NCI-H1694 (cell line): ENCODE measurements at places on chromosomes 11 and 22.

GRCh38 chr22:39256186-39256552 lies 11.4 kb upstream of the PDGFB start:
- DNase-seq: no peak

DNA sequence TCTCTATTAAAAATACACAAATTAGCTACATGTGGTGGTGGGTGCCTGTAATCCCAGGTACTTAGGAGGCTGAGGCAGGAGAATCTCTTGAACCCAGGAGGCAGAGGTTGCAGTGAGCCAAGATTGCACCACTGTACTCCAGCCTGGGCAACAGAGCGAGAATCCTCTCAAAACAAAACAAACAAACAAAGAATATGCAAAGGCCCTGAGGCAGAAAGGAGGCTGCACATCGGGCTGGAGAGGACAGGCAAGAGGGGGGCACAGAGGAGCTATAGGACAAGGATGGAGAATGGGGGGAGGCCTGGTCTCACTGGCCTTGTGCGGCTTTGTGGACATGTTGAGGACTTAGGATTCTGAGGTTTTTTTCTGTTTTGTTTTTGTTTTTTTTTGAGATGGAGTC lies 8.4 kb downstream of the TRIOBP start:
- no peak for DNase-seq

DNA sequence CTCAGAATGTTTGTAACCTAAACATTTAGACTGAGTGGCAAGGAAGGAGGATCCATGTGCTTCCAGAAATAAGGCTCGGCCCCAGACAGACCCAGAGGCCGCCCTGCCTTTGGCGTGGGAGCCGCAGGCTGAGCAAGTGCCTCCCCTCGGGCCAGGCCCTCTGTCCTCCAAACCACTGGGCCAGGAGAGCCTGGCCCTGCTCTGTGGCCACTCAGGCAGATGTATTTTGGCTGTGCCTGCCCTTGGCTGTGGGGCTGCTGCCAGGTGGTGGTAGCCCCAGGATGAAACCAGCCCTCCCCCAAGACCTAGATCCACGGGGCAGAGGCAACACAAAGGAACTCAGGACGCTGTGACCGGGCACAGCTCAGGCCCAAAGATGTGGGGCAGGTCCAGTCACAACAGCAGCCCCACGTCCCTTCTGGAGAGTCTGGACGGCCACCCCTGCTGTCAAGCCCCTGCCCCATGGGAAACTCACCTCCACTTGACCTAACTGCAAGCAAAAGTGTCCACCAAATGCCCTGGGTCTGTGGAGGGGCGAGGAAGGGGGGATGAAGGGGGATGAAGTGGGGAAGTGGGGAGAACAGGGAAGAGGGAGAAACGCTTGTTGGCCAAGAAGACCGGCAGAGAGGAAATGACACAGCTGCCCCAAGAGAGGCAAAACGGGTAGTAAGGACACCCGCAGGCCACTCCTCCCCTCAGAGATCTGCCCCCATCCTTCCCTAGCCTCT lies 24.0 kb downstream of the PISD start:
- no peak for DNase-seq

DNA sequence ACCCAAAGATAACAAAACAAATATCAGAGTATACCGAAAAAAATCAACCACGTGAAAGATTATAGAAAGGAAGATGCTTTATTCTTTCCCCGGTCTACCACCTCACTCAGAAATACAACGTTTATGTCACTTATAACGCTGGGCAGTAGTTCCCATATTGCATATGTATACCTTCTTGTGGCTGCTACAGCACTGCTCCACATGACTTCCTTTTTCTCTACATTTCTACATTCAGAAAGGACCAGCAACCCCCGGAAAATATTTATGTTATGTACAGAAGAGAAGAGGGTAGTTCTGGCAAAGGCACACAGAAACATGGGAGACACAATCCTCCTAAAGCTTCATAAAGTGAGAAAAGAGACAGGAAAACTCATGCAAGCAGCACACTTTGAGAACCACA lies 56.8 kb downstream of the MTMR2 start:
- DNase-seq: no peak

- DNase-seq: no peak
Measured at GRCh38 chr11:103779054-103779453, 257.4 kb upstream of the DDI1 start.

DNA sequence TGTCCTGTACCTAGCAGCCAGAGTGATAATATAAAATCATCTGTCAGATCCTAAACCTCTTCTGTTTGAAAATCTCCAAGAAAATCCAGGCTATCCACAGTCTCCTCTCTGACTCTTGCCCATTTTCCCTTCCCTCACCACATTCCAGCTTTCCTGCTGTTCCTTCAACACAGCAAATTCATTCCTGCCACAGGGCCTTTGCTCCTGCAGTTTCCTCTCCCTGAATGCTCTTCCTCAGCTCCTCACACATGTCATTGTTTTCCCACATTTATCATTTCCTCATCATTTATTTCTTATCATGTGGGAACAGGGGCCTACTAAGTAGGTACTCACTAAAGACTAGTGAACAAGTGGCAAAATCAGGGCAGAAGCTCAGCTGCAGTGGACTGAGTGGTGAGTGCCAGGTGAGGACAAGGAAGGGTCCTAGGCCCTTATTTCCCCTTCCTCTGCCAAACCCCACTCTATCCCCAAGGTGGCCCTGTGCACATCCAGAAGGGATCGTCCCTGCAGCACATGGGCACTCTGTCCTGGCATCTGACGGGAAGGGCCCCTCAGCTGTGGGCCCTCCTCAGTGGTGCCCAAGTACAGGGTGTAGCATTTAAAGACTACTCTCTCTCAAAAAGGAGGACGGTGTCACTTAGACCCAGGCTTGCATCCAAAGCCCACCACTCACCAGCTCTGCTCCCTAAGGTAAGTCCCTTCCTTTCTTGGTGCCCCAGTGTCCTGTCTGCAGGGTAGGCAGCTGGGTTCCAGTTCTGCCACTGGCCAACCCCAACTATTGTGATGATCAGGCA lies 2.0 kb downstream of the LRRC32 start:
- DNase-seq: no peak

DNA sequence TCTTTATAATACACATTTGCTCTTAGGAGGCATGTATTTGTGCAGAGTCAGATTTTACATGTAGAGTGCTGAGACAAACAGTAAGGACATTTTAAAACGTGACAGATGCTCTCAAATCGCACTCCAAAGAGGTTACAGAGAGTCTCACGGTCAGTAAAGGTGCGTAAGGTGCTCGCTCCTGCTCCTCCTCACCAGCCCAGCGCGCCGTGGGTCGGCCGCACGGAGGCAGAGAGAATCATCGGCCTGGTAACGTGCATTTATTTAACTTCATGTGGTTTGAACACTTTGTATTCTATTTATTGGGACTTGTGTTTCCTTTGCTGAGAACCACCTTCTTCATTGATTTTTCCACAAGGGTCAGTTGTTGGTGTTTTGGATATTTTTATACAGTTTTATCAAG lies 900.1 kb downstream of the BRD1 start:
- DNase-seq: no peak

DNA sequence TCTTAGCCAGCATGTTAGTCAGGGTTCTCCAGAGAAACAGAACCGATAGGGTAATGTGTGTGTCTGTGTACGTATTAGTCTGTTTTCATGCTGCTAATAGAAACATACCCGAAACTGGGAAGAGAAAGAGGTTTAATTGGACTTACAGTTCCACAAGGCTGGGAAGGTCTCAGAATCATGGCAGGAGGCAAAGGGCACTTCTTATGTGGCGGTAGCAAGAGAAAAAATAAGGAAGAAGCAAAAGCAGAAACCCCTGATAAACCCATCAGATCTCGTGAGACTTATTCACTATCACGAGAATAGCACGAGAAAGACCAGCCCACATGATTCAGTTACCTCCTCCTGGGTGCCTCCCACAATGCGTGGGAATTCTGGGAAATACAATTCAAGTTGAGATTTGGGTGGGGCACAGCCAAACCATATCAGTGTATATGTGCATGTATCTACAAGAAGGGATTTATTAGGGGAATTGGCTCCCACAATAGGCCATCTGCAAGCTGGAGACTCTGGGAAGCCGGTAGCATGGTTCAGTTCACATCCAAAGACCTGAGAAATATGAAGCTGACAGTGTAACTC lies 173.7 kb upstream of the NECTIN1 start:
- no peak for DNase-seq

DNA sequence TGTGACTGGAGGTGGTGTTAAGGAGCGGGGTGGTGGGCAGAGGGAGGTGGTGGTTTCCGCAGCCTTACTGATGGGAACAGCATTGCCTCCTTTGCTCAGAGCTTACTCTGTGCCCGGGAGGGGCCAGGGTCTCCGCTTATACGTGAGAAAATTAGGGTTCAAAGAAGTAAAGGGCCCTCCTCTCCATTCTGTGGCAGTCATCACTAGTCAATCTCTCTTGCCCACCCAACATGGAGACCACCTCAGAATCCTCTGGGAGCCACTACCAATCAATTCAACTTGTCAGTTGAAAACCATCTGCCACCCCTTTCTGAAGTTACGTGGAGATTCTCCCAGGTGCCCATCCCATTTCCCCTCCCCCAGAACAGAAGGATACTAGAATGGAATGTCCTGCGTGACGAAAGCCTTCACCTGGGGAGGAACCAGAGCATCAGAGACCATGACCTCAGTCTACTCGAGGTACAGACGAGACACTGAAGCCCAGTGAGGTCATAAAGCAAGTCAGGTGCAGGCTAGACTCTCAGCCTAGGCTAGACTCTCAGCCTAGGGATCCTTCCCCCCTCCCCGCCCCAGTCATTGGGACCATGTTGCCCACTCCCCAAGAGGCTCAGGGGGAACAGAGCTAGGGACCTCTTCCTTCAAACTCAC lies 2.0 kb downstream of the SELENOM start:
- DNase-seq: no peak

- DNase-seq: no peak
Measured at GRCh38 chr22:29870574-29870973, 12.4 kb upstream of the MTMR3 start.

- DNase-seq: no peak
Measured at GRCh38 chr22:42397332-42398249, 34.6 kb downstream of the NFAM1 start.

DNA sequence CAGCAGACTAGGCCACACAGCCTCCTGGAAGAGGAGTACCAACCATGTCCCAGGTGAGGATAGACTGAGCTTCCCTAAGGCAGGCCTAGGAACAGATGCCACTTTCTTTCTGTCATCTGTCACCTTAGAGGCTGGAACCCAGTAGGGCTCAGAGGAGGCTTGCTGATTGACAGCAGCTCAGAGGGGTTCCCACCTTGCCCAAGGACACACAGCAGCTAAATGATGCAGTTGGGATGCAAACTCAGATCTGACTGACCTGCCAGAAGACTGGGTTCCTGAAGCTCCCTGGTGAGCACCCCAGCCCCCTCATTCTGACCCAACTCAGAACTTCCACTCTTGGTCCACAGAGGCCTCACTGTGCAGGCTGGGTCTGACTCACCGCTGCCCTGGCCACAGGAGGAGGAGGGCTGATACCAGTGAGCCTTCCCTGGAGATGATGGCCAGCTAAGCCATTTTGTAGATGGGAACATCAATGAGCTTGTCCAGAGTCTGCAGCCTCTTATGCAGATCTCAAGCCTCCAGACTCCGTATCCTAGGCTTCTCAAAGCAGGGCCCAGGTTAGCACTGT lies 14.0 kb downstream of the CAPN5 start:
- no peak for DNase-seq

DNA sequence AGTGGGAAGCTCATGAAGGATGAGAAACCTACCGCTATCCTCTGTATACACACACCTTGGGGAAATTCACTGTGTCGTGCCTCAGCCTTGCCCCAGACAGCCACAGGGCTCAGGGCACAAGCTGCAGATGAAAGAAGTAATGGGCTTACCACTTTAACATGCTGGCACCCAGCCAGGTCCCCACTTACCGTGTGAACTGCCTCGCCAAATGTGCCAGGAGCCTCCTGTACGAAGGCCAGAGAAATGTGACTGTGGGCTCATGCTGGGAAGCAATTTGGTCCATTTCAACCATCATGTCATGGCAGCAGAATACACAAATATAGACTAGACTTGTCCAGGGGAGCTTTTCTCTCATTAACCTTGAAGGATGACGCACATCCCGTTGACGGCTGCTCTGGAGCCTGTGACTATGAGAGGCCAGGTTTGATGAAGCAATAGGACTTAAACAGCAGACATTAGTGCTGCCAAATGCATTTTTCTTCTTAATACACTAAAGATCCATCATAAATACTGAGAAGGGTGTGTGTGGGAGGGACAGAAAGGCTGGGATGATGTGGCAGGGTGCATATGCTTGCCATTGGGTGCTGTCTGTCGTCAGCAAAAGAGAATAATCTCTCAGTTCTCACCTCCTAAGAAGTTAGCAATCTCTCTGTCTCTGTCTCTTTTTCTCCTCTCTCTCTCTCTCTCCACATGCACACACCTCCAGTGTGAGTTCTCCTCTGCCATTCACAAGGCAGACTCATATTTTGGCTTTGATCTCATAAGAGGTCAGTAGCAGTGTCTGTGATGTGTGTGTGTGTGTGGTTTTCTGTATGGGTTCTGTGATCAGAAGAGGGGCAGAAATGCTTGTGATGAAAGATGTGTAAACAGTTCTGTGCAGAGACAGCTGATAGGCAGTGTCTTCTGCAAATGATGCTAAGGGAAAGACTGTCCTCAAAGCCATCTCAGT lies 142.4 kb downstream of the KIRREL3 start:
- DNase-seq: no peak

DNA sequence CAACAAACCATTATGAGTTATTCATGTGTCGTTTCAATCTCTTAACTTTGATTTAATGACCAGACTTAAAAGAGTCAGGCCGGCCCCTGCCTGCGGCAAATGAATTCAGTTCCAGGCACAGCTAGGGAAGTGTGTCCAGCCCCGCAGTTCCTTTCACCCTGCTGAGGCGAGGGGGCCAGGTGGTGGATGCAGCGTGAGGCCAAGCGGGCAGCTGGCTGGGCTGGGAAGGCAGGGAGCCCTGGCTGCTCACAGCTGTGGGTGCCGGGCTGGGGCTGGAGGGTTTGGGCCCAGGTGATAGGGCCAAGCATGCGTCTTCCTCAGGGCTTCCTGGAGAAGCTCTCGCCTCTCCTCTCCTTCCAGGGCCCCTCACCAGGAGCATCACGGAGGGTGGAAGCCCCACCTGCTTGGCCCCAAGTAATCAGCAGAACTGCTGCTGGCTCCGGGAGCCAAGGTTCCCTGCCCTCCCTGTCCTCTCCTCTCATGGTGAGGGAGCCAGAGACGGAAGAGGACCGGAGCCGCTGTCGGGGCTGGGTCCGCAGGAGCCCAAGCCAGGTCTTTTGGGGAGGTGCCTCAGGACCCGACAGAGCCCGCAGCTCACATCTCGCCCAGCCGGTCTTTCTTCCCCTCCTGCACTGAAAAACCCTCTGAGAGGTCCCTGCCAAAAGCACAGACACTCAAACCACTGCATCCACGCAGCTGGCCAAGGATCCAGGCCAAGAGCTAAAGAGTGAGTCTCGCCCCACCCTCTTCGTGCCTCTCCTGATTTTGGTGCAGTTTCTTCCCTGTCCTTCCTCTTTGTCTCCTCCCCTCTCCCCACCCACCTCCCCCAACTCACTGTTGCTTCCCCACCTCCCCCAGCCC lies 97.0 kb downstream of the ST3GAL4 start:
- no peak for DNase-seq
